Psoas muscle (tissue), 8 donors: ENCODE measurements at places on chromosomes 1 and 21. TPM values are rescaled to one million over a fixed set of nuclear protein-coding genes. Genes with fewer than 3 reads are reported as not detected.

- no peak for DNase-seq
These were observed 268.3 kb downstream of the HHIPL2 start for GRCh38 chr1:222279591-222279990.

DNA sequence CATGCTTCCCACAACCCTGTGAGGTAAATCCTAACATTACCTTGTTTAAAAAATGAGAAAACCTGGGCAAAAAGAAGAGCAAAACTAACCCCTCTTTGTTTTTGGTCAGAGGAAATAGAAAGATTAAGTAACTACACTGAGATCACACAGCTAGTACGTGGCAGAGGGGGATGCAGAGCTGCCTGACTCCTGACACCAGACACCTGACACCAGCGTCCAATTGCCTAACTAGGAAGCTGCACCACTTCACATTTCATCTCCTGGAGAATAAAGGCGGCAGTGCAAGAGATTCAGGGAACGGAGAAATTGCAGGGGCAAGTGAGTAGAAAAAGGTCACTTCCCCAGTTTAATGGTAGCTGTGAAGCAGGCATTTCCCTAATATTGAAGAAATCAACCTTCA, 229.3 kb upstream of the PTBP2 start:
- DNase-seq: no peak

Gene UBASH3A
- not detected for total RNA-seq

DNA sequence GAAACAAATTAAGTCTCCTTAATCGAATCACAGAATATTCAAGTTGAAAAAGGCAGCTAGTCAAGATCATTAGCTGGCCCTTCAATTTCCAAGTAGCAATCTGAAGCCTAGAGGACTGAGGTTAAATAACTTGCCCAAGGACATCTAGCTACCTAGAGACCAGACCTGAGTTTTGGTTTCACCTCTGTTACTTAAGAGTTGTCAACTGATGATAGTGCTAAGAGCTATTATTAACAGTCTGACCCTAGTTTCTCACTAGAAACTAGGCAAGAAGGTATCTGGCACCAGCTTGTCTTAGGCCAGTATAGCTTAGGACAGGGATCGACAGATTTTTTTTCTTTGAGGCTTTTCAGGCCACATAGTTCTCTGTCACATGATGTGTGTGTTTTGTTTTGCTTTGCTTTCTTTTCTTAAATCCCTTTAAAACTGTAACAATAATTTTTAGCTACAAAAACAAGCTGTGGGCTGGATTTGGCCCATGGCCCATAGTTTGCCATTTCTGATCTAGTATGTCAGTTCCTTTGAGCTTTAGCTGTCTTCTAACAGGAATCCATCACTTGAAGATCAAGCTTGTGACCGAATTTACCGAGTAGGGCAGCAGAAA, 23.2 kb downstream of the TRIM45 start:
- no peak for DNase-seq

Gene PTGFRN
- total RNA-seq: 2.3 TPM

Gene COL8A2
- total RNA-seq: 0.25 TPM

DNA sequence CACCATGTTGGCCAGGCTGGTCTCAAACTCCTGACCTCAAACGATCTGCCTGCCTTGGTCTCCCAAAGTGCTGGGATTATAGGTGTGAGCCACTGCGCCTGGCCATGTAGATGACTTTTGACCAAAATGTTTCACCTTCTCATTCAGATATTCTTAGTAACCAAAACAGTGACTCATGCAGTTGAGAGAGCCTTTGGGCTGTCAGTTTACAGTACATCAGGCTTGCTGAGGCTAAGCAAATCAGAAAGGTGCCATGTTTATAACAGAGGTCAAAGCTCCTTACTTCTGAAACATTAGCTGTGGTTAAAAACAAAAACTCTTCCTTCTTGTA, 21.0 kb downstream of the CNIH4 start:
- no peak for DNase-seq

- no peak for DNase-seq
These were observed 78.2 kb downstream of the MAP3K7CL start for GRCh38 chr21:29208682-29209059.

- no peak for DNase-seq
These were observed 146.0 kb upstream of the IVNS1ABP start for GRCh38 chr1:185463011-185463410.

GRCh38 chr21:40803101-40803500, 43.9 kb downstream of the DSCAM start:
- DNase-seq: no peak

GRCh38 chr21:44742418-44743153, 31.2 kb upstream of the TSPEAR start:
- DNase-seq: no peak

Gene CD34
- 61.1 TPM for total RNA-seq

GRCh38 chr1:84247425-84248220, 53.9 kb upstream of the SAMD13 start:
- DNase-seq: no peak

DNA sequence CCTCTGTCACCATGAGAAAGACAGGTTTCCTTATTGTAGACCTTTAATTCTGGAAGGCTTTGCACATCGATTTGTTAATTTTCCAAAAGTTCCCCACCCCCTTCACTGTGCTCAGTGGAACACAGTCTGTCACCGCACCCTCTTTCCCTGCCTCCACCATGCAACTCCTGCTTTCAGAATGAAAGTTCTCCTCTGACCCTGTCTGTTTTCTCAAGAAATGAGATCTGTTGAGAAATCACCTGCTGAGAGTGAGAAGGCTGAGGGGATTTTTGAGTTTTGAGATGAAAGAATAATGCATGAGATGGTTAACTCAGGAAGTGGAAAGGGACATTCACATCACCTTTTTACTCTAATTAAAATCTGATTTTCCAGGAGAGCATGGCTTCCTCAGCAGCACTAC, 99.6 kb downstream of the CYYR1 start:
- DNase-seq: no peak

DNA sequence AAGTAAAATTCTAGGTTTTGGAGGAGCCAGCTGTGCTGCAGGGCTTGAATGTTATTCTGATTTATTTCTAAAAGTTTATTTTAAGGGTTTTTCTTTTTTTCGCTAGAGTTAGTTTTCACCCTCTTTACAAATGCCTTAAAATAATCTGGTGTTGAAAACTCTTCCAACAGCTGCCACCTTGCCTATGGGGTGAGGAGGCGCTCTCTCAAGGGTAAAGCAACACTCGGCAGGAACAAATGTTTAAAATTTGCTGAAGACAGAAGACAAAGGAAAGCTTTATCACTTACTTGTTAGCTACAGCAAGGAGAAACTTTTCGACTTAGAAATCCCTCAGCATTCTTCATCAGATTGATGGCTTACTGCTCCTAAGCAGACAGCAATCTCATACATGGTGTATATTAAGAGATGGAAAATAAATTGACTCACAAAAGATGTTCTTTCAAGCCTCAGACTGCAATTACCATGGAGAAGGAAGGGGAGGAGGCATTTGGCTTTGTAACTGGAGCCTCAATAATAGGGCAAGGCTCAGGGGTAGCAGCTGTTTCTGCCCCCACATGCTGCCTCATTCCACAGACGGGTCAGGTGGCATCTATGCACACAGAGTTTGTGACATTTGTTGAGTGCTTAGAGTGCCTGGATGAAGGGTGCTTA, 79.8 kb upstream of the RALGPS2 start:
- DNase-seq: no peak

DNA sequence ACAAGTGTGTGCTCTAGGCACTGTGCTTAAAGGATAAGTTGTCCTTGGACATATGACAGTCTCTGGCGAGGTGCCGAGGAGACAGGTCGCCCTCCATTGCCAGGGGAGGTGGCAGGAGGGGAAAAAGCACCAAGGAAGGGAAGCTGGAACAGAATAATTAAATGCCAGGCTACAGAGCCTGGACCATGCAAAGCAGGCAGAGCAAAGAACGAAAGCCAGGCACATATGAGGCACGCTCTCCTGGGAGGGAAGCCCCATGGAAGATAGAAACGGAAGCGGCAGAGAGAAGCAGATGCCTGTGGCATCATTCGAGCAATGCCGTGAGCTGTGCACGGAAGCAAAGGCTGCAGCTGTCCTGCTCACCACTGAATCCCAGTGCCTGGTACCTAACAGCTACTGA, 91.2 kb downstream of the JAK1 start:
- DNase-seq: no peak

Gene TTC34
- 0.06 TPM for total RNA-seq

DNA sequence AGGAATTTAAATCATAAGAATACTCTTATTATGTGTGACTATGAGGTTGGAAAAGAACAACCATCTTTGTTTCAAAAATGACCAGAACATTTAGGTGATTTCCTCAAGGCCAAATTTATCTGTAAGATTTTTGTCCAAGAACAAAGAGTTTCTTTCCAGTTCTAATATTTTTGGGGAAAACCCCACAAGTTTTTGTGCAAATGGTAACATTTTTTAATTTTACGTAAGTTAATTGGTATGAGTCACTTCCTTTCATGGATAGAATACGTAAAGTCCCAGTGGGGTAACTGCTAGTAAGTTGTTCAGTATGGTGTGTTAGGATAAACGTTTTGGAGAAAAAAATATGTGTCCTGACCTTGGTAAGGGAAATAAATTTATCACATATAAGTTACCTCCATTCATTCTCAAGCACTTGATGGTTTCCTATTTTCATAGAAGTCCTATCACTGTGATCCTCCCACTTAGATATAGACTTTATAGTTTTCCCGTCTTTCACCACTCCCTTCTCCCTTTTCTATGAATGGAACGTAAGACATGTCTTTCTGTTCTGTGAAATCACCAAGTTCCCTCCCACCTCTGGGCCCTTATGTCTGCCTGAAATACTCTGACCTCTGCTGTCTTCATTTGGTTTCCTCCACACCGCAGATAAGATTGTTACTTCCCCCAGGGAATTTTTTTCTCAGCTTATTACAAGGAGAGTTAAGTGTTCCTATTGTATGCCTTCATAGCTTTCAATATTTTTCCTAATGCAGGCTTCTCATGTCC, 34.9 kb upstream of the TSNAX start:
- DNase-seq: no peak

DNA sequence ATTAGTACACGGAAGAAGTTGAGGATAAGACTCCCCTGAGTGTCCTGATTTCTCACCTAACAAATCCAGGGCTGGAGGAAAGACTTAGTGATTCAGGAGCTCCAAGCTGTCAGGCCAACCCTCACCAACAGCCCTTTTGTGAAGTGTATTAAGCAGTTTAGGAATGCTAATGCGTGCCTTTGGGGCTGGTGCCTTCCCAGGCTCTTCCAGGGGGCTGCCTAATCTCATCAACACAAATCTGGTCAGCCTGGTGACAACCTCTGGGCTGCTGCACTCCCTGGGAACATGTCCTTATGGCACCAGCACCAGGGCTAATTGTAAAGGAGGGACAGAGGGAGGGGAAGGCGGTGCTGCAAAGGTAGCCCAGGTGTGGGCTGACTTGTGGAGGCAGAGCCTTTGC, 15.5 kb downstream of the CSMD2 start:
- no peak for DNase-seq

GRCh38 chr1:214404571-214405213, 123.7 kb downstream of the SMYD2 start:
- DNase-seq: no peak

Gene HSD3B2
- total RNA-seq: not detected

DNA sequence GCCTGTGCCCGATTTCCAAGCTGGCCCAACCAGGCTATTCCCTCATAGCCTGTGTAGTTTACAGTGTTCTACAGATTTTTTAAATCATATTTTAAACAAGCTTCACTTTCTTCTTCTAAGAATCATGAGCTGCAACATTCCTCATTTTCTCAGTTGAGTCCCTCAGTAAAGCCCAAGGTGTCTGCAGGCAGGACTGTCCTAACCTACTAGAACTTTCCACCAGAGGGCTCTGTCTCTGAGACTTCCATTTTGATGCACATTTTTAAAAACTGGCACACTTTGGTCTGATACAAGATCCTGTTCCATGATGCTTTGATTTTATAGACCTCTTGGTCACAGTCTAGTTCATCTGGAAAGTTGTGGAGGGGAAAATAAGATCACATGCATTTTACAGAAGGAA, 21.6 kb upstream of the SLAMF6 start:
- DNase-seq: no peak

- no peak for DNase-seq
These were observed 40.0 kb downstream of the TMCO4 start for GRCh38 chr1:19759740-19760089.

- no peak for DNase-seq
These were observed 35.5 kb downstream of the COLGALT2 start for GRCh38 chr1:184002071-184002470.

Gene CSDE1
- total RNA-seq: 1,888 TPM

DNA sequence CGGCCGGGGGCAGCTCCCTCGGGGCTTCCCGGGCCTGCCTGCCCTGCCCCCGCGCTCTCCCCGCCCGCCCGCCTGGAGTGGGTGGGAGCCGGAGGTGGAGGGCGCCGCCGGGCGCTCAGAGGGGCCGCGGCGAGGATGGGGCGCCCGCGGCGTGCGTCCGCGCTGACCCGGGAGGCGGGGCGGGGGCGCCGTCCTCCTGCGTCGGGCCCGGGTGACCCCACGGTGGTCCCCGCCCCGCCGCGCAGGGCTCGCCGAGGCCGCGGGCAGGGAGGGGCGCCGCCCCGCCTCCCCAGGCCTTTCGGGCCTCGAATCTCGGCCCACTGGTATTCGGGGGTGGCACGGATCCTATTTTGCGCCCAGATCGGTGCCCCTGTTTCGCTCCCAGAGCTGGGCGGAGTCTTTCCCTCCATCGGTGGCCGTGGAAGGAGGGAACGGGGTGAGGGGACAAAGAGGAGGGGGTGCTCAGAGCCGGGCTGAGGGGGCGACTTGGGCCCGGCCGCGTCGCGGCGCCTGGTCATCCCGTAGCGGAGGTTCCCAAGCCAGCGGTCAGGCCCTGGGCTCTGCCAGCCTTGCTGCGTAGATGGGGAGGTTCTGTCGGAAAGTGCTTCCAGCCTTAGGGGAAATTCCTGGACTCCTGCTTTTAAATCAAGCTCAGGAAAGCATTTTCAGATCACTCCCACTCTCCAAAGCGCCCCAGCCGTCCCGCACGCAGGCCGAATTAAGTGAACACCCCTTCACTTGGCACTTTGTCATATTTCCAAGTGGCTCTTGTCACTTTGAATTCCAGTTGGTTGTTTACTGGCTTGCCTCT, 545 bp downstream of the PATJ start:
- DNase-seq: peak; percentile 61

DNA sequence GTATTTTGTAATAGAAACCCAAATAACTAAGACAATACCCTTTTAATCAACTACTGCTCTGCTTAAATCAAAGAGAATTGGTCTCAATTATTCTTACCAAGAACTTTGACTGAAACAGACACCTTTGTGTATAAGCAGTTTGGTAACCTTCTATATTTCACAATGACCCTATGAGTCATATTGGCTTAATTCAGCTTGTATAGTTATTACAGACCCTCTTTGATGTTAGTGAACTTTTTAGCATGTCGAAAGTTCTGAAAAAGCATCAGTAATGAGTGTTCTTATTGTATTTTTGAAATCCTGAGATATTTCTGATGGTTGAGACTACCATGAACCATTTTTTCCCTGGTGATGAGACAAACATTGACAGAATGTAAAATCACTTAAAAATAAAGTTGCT, 43.3 kb upstream of the RABGAP1L start:
- DNase-seq: no peak

- DNase-seq: peak; percentile 49
These were observed 12.6 kb downstream of the TINAGL1 start for GRCh38 chr1:31588751-31589515.

DNA sequence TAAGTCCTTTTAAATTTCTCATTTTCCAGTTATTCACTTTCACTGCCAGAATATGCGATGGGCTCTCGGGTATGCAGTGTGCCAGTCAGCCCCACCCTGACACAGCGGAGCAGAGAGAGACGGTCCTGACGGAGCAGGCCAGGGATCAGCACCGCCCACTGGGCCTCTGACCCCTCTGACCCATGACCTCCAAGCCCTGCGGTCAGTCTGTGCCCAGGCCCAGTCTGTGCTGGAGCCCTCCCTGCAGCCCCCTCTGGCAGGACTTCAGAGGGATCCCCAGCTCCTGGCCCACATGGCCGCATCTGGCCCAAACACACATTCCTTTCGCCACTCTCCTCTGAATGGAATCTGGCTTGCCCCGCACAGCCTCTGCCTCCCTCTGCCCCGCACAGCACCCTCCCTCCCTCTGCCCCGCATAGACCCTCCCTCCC, 43.4 kb upstream of the COL6A2 start:
- no peak for DNase-seq
